Smooth muscle cell of the coronary artery (primary cell): ENCODE measurements at places on chromosomes 5 and 9. TPM values are rescaled to one million over a fixed set of nuclear protein-coding genes. Genes with fewer than 3 reads are reported as not detected.

The CDC20B gene
- total RNA-seq = 0.08 TPM in 1 of 2 replicates, not detected in the other

The TXNDC8 gene
- not detected in 2 replicates for total RNA-seq

The SMIM33 gene
- total RNA-seq = not detected in 2 replicates

The PNPLA7 gene
- 0.60 and 4.1 TPM in 2 replicates for total RNA-seq

The MSH3 gene
- 4.4 and 8.0 TPM in 2 replicates for total RNA-seq

The BTNL9 gene
- not detected in 2 replicates for total RNA-seq

The RGS14 gene
- total RNA-seq = 1.8 and 2.3 TPM in 2 replicates

The DNAH5 gene
- total RNA-seq = 0.12 and 0.15 TPM in 2 replicates

The ECM2 gene
- 4.4 and 17.3 TPM in 2 replicates for total RNA-seq

The GOLGA1 gene
- total RNA-seq = 3.4 and 9.8 TPM in 2 replicates

The GCNT4 gene
- 1.9 and 2.7 TPM in 2 replicates for total RNA-seq

The CATSPER3 gene
- 0.08 TPM in 1 of 2 replicates, not detected in the other for total RNA-seq

The PDE8B gene
- 0.15 TPM in 1 of 2 replicates, not detected in the other for total RNA-seq

The FSD1L gene
- 1.8 and 4.1 TPM in 2 replicates for total RNA-seq

The ZNF618 gene
- 8.9 and 9.1 TPM in 2 replicates for total RNA-seq

The CREBRF gene
- total RNA-seq = 10.8 and 32.9 TPM in 2 replicates

The ANXA2R gene
- 1.4 and 2.0 TPM in 2 replicates for total RNA-seq

The CNTNAP3 gene
- 0.12 and 5.6 TPM in 2 replicates for total RNA-seq

The AGXT2 gene
- not detected in 2 replicates for total RNA-seq

The ANXA1 gene
- total RNA-seq = 581 and 622 TPM in 2 replicates

The NR4A3 gene
- 0.23 and 0.35 TPM in 2 replicates for total RNA-seq
